ENCODE measurements at places on chromosomes 7 and 10.
A peak's percentile ranks its signal among the peaks of the same experiment; 100 is the strongest.

- peak; percentile 94 for DNase-seq
Observed at GRCh38 chr7:142808802-142809583, 38.2 kb downstream of the PRSS2 start.

- DNase-seq = no peak
Observed at GRCh38 chr7:104530251-104530650, 201.8 kb downstream of the LHFPL3 start.

DNA sequence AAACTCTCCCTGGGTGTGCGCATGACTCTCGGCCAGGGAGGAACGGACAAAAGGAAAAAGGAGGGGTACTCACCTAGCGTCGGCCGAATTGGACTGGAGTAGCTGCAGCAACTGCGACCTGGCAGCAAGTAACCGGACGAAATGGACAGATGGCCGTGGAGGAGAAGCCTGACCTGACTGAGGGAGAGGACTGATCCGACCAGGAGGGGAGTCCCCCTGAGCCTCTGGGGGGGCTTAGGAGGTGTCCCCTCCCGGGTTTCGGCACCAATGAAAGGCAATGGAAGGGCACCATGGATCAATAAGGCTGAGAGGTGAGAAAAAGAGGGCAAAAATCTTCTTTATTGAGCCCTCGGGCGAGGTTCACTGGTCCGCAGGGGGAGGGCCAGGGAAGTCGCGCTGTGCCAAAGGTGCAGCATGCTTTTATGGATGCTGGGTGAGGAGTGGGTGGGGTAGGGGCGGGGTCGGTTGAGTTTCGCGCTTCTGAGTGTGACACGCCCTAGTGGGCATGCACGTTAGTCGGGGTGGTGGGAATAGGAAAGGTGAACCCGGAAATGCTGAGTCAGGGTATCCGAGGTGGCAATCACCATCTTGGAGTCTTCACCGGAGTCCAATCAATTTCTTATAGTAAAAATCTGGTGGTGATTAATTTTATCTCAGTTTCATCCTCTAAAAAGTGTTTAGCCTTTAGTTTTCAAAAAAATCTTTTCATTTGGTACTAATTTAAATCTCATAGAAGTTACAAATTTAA lies 638.5 kb upstream of the DPP6 start:
- no peak for DNase-seq

DNA sequence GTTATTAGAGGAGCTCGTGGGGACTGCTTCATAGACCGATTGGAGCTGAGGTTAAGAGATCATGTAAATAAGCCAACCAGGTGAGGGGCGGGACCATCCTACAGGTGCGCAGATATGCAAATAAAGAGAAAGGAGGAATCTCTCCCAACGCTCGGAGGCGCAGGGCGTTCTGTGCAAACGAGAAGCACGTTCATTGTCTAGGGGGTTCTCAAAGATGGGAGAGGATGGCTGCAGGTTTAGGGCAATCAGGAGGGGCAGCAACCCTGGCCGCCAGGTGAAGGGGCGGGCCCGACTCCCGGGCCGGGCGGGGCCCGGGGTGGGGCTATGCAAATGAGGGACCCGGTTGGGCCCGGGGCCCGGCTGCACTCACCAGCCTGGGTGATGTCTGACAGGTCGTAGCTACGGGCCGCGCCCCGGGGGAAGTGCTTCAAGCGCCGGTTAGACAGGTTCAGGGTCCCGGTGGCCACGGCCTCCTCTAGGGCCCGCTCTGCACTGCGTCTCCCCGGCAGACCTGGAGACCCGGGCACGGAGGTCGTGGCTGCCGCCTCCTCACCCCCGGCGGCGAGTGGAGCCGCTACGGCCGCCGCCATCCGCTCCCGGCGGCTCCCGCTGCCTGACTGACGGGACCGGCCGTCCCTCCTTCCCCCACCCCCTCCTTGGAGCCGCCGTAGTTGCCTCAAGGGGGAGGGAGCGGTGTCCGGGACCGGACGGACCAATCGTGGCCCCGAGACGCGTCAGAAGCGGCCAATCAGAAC lies at the start of gene LRCH4:
TSS of gene LRCH4 (minus strand) at position 619 of the 755 bp plus-strand sequence. CDS start at position 590, 29 bp downstream.
- DNase-seq = peak; percentile 49

DNA sequence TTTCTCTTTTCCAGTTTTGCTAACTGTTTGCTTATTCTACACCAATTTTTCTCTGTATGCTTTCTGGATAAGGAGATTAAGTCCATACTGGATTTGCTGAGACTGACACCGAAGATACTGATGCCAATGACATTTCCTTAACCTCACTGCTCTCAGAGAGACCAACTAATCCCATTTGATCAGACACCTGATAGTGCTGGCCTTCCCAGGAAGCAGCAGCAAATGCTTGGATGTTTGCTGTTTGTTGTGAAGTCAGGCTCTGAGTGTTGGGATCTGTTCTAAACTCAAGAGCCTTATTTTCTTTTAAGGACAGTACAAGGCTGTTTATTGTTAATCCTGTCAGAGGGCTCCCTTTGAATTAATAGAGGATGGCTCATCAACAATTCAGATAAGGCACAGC lies 143.3 kb downstream of the ANK3 start:
- no peak for DNase-seq

GRCh38 chr10:21702633-21703111 lies 168.6 kb downstream of the MLLT10 start:
- DNase-seq = no peak

GRCh38 chr10:117980216-117980615 lies 66.5 kb downstream of the RAB11FIP2 start:
- no peak for DNase-seq

- DNase-seq = no peak
Observed at GRCh38 chr7:88005191-88005590, 71.1 kb downstream of the ADAM22 start.

GRCh38 chr7:93148144-93148543 lies at the start of gene SAMD9L:
SAMD9L (minus strand) TSS chr7:93148385; CDS start chr7:93135971, 12,414 bp downstream.
- DNase-seq = no peak

GRCh38 chr10:80196270-80196949 lies 8.9 kb downstream of the ANXA11 start:
- DNase-seq = peak; percentile 57

- DNase-seq = no peak
Observed at GRCh38 chr10:16030562-16030961, 170.3 kb upstream of the MINDY3 start.

- DNase-seq = no peak
Observed at GRCh38 chr10:31678139-31678536, 250.5 kb downstream of the ARHGAP12 start.

GRCh38 chr7:94378356-94378755 lies 16.3 kb upstream of the COL1A2 start:
- DNase-seq = no peak

GRCh38 chr10:12839941-12840611 lies 161.4 kb downstream of the CCDC3 start:
- DNase-seq = no peak

- DNase-seq = no peak
Observed at GRCh38 chr10:119780879-119781480, 55.1 kb downstream of the INPP5F start.

DNA sequence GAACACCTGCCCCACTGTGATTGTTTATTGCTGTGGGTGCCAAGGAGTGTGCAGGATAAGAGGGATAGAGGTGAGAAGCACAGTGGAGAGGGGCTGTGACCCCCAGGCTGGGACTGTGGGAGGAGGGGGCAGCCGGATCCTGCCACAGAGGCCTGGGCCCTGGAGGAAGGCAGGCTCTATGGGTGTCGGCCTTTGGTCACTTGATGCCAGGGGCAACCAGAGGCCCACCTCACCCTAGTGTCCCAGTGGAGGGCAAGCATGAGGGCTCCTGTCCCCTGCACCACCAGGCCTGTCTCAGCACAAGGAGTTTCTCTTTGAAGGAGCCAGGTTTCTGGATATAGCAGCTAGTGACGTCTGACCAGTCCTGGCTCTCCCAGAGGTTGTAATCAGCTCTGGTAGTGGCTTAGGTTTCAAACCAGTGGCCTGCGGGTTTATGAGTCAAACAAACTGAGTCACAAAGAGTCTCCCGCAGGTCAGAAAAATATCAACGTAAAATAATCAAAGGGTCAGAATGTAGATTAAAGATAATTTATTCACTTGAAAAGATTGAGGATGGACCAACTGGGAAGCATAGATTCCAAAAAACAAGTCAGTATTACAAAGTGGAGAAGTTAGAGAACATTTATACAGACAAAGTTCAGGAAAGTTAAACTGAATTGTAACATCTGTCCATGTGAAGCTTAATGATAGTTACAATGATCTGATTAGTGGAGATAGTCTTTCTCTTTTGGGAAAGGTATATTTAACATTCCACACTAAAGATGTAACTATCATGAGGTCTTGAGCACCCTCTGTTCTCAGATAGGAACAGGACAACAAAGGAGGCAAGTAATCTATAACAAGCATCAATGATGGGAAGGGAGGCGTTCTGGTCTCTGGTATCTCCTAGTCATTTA lies 37.2 kb upstream of the ZNF488 start:
- DNase-seq = no peak

DNA sequence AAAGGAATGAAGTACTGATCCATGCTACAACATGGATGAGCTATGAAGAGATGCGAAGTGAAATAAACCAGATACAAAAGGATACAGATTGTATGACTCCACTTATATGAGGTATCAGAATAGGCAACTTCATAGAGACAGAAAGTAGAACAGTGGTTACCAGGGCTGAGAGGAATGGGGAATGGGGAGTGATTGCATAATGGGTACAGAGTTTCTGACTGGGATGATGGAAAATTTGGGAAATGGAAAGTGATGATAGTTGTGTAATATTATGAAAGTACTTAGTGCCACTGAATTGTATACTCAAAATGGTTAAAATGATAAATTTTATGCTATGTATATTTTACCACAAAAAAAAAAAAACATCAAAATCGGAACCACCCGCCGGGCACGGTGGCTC lies 3.9 kb downstream of the ATXN7L1 start:
- no peak for DNase-seq

DNA sequence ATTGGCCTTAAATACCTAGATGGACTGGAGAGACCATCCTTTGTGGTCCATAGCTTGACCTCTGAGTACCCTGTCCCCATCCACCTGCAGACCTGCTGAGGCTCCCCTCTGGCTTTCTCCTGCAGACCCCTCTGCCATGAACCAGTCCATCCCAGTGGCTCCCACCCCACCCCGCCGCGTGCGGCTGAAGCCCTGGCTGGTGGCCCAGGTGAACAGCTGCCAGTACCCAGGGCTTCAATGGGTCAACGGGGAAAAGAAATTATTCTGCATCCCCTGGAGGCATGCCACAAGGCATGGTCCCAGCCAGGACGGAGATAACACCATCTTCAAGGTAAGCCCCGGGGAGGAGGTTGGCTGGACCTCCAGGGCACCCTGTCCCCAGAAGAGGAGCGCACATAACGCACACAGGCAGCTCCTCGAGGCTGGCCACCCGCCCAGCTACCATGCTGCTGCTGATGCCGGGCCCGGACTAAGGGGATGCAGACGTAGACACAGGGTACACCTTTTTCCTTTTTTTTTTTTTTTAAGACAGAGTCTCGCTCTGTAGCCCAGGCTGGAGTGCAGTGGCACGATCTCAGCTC lies 4.3 kb downstream of the IRF5 start:
- no peak for DNase-seq

- DNase-seq = no peak
Observed at GRCh38 chr10:88080213-88080612, 216.8 kb downstream of the PTEN start.

GRCh38 chr10:67049988-67050387 lies 124.2 kb downstream of the LRRTM3 start:
- no peak for DNase-seq

DNA sequence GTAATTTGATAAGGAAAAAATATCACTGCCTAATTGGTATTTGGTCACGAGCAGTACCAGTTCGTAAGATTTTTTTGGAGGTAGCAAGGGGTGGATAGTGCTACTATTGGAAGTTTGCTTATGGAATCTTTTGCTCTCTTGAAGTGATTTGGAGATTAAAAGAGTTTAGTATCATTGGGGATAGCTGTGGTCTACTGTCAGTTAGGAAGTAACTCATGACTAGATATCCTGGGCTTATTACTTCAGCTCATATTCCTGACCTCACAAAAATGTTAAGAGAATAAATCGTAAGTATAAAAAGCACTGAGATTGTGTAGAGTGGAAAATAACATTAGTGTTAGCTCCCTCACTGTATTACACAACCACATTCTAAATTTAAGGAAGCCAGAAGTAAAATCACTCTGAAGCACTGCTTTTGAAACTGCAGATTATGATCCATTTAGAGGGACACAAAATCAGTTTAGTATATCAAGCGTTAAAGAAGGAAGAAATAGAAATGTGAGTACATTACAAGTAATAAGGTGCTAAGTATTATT lies 22.6 kb downstream of the SGPL1 start:
- DNase-seq = no peak

- DNase-seq = no peak
Observed at GRCh38 chr10:88316292-88316861, 266.7 kb downstream of the RNLS start.

GRCh38 chr10:126497672-126498071 lies 109.4 kb upstream of the ADAM12 start:
- no peak for DNase-seq

- no peak for DNase-seq
Observed at GRCh38 chr10:66586073-66586472, 339.8 kb upstream of the LRRTM3 start.

DNA sequence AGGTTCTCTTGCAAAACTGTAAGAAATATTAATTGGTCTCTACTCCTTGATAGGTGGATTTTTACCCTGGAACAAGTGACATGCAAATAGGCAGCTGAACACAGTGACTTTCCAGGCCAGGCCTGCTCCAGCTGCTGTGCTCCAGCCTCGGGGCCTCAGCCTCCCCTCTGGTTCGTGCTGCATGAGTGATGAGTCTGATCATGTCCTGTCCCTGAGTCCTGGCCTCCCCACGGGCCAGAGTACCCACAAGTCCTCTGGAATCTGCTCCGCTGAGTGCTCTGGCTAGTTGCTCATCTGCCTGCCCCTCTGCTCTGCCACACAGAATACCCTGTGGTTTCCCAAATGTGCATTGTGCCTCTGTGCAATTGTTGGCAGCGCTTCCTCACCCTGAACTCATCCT lies 80.1 kb upstream of the PDZD8 start:
- no peak for DNase-seq

DNA sequence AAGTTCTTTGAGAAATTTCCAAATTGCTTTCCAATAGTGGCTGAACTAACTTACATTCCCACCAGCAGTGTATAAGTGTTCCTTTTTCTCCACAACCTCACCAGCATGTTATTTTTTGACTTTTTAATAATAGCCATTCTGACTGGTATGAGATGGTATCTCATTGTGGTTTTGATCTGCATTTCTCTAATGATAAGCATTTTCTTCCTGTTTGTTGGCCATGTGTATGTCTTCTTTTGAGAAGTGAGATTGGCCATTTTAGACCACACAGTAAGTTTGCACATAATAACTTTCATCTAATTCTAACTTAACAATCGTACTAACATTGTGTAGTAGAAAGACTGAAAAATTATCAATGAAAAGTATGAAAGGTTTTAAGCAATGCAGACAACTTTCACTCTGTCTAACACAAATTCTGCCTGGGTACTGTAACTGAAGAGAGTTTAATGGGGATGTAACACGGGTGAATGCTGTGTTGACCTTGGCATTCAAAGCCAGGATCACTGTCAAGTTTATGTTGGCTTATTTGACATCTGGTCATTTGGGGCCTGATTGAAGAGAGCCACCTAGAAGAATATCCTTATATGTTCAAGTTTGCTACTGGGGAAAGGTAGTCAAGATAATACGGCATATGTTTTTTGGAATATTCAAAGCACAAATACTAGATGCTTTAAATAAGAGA lies 50.4 kb downstream of the FAM171A1 start:
- no peak for DNase-seq

GRCh38 chr7:151237244-151238189 lies 5.2 kb downstream of the CHPF2 start:
- no peak for DNase-seq

All from T-cell (primary cell).